Fibroblast of skin of scalp (primary cell): ENCODE measurements at places on chromosomes 3 and 15.

DNA sequence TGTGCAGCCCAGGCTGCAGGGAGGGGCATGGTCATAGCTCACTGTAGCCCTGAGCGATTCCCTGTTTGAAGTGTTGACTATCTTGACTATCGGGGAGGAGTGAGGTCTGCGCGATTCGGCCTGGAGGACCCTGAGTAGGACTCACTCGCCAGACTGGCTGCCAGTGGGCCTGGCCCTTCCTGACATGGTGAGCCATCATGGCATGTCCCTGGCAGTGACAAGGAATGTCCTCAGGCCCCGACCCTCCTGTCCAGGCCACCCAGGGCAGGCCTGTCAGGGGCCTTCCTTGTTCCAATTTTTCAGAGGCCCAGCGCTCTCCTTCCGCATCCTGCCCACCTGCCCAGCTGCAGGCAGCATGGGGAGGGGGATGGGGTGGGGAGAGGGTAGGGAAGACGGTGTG is 5.2 kb upstream of the OCA2 start:
- DNase-seq: no peak

GRCh38 chr15:34847598-34847997 is 52.2 kb upstream of the ACTC1 start:
- no peak for DNase-seq

GRCh38 chr3:18481946-18482548 is 56.9 kb upstream of the SATB1 start:
- DNase-seq: peak; percentile 1

GRCh38 chr3:78666470-78666800 is 1101.4 kb downstream of the ROBO1 start:
- DNase-seq: peak; percentile 66

- no peak for DNase-seq
These were observed 321.7 kb upstream of the FRG2C start for GRCh38 chr3:75342425-75342824.

DNA sequence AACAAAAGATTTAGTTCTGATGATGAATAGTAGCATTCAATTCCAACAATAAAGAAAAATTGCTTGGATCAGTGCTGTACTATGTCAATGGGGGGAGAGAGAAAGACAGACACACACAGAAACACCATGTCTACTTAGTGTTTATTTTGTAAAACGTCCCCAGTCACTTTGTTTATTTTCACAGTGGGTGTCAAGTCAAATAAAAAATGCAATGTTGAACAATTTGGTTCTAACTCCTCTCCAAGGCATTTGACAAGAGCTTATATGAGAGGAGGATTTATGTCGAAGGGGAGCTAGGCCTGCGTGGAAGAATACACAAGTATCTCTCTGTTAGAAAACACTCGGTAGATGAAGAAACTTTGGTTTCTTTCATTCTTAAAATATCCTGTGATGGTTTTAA is 201.7 kb upstream of the SLC2A2 start:
- no peak for DNase-seq

GRCh38 chr3:14457999-14458398 is 55.6 kb downstream of the SLC6A6 start:
- peak; percentile 22 for DNase-seq

- peak; percentile 9 for DNase-seq
These were observed 564 bp upstream of the PIGZ start for GRCh38 chr3:196969134-196969659.

GRCh38 chr15:61519296-61519695 is 290.2 kb upstream of the RORA start:
- no peak for DNase-seq

GRCh38 chr3:18898911-18899310 is 249.4 kb upstream of the KCNH8 start:
- DNase-seq: no peak

DNA sequence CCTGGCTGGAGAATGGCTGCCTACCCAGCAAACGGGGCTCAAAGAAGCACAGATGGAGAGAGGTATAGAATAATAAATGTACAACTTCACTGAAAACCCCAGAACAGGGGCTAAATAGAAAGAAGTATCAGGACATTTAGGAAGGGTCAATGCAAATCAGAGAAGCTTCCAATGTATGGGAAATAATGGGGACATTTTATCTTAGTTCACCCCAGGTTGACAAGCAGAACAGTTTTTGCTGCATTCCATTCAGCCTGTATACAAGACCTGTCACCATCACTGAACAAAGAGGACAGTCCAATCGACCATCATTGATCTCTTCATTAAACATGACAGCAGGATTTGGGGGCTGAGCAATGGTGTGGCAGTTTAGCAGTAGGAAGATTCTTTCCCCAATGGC is 68.1 kb downstream of the MYH15 start:
- no peak for DNase-seq

DNA sequence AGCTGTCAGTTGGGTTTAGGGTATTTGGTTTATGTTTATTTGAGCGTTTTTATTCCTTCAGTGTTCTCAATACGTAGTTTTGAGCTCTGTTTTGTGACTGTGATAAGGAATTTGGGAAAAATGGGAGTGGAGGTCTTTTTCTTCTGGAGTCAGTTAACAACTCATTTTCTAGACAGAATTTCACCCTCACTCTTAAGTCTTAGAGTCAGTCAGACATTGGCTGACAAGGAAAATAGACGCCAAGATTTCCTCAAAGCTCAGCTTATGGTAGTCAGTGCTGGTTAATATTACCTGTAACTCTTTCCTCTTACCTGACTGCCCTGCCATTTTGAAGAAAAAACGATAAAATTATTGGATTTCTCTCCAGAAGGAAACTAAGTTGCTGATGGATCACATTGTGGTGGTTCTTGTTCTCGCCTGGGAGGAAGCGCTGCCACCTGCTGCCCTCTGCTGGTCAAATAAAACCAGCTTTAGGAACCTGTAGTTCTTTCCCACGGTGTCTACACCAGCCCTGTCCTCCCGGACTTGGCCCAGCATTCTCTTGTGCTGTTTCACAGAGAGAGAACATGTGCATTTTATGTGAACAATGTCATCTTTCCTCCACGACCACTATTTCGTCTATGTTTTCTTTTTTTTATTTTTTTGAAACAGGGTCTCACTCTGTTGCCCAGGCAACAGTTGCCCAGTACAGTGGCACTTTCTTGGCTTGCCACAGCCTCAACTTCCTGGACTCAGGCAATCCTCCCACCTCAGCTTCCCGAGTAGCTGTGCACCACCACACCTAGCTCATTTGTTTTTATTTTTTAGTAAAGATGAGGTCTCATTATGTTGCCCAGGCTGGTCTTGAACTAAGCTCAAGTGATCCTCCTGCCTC is 41.4 kb upstream of the UMPS start:
- peak; percentile 79 for DNase-seq

- no peak for DNase-seq
These were observed 74.6 kb downstream of the IQSEC1 start for GRCh38 chr3:12998648-12999047.
